Glutamatergic neuron (in vitro differentiated cells): ENCODE measurements at places on chromosomes 7 and 10. TPM values are rescaled to one million over a fixed set of nuclear protein-coding genes. Genes with fewer than 3 reads are reported as not detected.

The CARD11 gene
- 1.4 TPM for total RNA-seq

The PRKAR2B gene
- 14.6 TPM for total RNA-seq

The ASB10 gene
- total RNA-seq = not detected

The CALHM1 gene
- total RNA-seq = not detected

The KLF14 gene
- total RNA-seq = not detected

The STRA8 gene
- total RNA-seq = not detected
